Naive thymus-derived CD8-positive, alpha-beta T cell (primary cell): ENCODE measurements at places on chromosomes 4 and X.

DNA sequence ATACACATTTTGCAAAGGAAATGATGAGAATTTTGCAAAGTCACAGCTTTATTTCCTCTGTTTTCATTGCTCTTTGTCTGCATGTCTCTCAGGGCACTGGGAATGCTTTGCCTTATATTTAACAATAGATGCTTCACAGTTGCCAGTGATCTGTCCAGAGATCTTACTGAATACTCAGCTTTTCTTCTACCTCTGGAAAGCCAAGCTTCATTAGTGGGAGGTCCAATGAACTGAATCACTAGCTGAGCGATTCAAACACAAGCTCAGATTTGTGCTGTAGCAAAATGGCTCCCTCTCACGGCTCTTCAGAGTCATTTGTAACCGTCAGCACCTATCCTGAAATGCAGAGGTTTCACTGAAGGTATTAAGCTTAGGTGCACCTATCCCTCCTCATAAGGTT lies 138.9 kb downstream of the DCLK2 start:
- no peak overlapping the region for H3K27ac ChIP-seq
- no peaks in the 10 kb centered on the region for H3K36me3 ChIP-seq
- H3K4me3 ChIP-seq = no peak overlapping the region
- H3K27me3 ChIP-seq = no peaks in the 10 kb centered on the region

DNA sequence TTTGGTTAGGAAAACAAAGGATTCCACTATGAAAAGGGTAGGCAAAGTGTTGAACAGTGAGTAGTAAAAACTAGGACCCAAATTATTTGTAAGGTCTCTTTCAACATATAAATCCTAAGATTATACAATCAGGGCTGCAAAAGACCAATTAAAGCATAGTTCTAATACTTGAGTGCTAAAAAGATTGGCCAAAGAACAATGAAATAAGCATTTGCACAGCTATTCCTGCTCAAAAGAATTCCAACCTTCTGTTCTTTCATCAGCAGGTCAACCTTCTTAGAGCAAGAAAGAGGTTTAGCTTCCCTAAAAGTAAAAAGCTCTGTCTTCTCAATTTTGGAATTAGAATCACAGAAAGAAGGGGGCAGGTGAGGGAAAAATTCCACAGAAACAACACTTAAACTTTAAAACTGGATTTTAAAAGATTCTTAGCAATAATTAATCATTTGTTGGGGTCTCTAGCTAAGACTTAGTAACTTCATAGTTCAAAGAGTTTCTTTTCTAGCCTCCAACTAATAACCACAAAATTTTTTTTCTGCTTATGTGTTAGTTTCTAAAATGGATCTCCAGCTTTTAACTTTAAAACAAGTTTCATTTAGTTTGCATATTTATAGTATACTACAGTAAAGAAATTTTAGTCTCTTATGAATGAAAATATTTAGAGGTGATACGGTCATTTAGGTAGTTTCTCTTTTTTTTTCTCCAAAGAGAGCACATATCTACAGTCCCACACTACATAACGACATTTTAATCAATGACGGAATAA lies 16.3 kb downstream of the TSPAN5 start:
- no peaks in the 10 kb centered on the region for H3K27me3 ChIP-seq
- peaks cover 54% of the 10 kb centered on the region for H3K4me1 ChIP-seq
- DNase-seq = no peak
- no peak overlapping the region for H3K4me3 ChIP-seq

DNA sequence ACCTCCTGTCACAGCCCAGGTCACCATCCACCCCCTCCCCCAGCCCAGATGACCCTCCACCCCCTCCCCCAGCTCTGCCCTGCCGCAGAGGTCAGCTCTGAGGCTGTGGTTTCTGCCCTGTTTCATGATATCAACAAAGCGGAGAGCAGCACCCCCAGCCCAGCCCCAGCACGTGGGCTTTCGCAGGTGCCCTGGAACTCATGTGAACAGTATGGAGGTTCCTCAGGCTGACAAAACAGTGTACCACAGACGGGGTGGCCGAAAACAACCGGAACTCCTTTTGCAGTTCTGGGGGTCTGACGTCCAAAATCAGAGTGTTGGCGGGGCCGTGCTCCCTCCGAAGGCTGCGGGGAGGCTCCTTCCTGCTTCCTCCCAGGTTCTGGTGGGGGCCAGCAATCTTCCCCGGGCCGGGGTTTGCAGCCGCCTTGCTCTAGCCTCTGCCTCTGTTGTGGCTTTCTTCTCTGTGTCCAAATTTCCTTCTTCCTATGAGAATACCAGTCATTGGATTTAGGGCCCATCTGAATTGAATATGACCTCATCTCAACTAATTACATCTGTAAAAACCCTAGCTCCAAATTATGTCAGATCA lies 7.9 kb upstream of the PSAPL1 start:
- no peak overlapping the region for H3K27ac ChIP-seq
- no peak overlapping the region for H3K4me3 ChIP-seq
- DNase-seq = no peak

DNA sequence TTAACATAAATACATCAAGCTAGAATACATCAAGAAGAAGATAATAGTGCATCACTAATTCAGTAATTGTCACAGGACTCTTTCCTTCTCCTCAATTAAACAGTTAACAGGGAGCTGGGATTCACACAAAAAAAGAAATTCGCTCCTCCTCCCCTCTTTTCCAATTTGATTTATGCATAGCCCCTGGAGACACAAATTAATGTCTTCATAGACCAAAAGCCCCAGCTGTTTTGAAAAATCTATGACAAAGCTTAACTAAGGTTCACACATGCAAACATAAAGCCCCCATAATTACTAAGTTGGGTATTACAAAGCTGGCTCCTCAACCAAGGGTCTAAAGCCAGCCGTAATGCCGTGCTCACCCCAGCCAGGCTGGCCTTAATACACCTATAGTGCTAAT lies 61.2 kb downstream of the ENOX2 start:
- no peak overlapping the region for H3K27ac ChIP-seq
- no peaks in the 10 kb centered on the region for H3K36me3 ChIP-seq
- H3K4me3 ChIP-seq = no peak overlapping the region

GRCh38 chr4:78940752-78941151 lies 1.5 kb upstream of the PAQR3 start:
- peaks cover 7% of the 10 kb centered on the region for H3K27me3 ChIP-seq
- no peak overlapping the region for H3K27ac ChIP-seq
- H3K36me3 ChIP-seq = no peaks in the 10 kb centered on the region

- no peaks in the 10 kb centered on the region for H3K36me3 ChIP-seq
- H3K4me1 ChIP-seq = no peaks in the 10 kb centered on the region
These were observed 142.9 kb upstream of the ARX start for GRCh38 chrX:25158635-25159034.

DNA sequence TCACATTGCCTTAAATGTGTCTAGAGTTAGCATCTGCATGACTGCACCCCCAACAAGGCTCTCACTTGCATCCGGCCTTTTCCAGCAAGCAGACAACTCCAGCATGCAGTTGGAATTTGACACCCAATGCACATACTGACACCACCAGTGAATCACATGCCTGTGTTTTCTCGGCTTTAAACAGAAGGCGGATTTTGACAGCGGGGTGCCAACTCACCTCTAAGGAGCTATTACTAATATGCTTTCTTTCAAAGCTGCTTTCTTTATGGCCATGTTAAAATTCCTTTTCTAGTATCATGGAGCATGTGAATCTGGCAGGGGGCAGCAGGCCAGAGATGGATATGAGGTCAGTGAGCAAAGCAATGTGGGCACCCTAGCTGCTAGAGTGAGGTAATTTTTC lies 78.0 kb upstream of the CLNK start:
- H3K27me3 ChIP-seq = no peaks in the 10 kb centered on the region
- no peaks in the 10 kb centered on the region for H3K4me1 ChIP-seq
- no peak for DNase-seq
- no peaks in the 10 kb centered on the region for H3K36me3 ChIP-seq

- H3K36me3 ChIP-seq = no peaks in the 10 kb centered on the region
- H3K4me3 ChIP-seq = no peak overlapping the region
- no peak for DNase-seq
- no peak overlapping the region for H3K27ac ChIP-seq
These were observed 195.0 kb upstream of the CLNK start for GRCh38 chr4:10879411-10880110.

DNA sequence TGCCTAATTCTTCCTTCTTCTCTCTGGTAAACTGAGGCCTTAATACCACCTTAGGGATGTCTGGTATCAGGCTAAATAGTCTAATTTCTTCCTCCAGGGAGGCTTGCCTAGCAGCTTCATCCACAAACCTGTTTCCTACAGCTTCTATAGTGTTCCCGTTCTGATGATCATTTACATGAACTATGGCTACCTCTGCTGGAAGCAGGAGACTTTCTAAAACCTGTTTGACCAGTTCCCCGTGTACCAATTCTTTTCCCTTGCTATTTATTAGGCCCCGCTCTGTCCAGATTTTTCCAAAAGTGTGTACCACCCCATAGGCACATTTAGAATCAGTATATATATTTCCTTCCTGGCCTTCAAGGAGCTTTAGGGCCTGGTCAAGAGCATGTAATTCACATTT lies 5.8 kb upstream of the USP38 start:
- peaks cover 4% of the 10 kb centered on the region for H3K36me3 ChIP-seq
- no peaks in the 10 kb centered on the region for H3K27me3 ChIP-seq
- no peak overlapping the region for H3K4me3 ChIP-seq
- peaks cover 28% of the 10 kb centered on the region for H3K4me1 ChIP-seq
- DNase-seq = no peak

GRCh38 chr4:112517067-112517634 lies 1.2 kb upstream of the NEUROG2 start:
- DNase-seq = no peak
- H3K27ac ChIP-seq = no peak overlapping the region
- peaks cover 25% of the 10 kb centered on the region for H3K36me3 ChIP-seq
- H3K27me3 ChIP-seq = peaks cover 90% of the 10 kb centered on the region
